ENCODE measurements at places on chromosomes 11 and 22.

GRCh38 chr22:38935023-38935422, 22.4 kb upstream of the APOBEC3A start:
- DNase-seq: no peak

- no peak for DNase-seq
Observed at GRCh38 chr11:123000721-123001120, 19.1 kb upstream of the BSX start.

- DNase-seq: no peak
Observed at GRCh38 chr22:20904008-20904979, 12.9 kb upstream of the CRKL start.

DNA sequence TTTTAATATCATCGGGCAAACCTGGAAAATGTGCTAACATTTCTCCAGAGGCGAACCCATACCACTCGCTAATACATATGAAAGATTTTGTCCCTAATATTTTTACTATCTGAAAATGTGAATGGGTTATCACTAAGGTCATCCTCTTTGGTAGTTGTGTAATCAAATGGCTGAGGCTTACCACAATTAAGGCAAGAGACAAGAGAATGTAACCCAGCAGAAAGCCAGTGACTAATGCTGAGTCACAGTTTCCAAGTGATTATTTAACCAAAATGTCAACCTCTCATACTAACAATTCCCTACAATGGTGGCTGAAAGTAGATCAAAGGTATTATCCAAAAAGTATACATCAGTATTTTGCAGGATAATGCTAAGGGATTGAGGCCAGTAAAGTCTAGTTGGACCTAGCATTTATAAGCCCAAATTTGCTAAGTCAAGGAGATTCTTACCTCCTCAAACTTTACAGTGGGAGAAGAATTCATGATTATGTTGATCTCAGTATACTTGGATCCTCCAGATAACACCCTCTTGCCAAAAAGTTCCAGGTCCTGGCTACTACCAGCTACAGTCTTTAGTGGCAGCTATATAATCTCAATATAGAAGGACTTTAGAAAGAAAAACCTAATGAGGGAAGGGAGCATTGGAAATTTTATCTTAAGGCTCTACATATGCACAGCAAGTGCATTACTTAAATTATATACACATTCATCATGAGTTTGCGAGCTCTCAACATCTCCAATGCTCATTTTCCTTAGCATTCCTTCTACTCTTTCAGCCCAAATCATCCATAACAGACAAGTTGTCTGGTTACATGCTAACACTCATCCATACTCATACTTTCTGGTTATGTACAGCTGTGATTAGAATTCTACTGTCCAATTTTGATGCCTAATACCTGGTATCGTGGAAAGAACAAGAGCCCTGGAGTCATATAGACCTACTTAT, 25.4 kb downstream of the SIK3 start:
- no peak for DNase-seq

DNA sequence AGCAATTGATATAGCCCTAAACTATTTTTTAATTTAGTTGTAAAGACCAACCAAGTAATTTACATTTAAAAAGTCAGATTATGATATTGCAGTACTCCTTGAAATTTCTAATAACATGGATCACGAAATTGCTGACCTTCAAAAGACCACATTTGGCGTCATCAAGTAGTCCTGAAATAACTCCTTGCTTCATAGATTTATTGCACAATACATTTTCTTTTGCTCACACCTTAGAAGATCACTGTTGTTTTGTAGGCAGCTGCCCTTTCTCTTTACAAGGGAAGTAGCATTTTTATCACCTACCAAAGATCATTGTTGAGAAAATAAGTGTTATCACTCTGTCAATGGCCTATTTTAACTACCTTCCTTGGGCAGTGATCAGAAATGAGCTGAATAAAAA, 815.8 kb downstream of the METTL15 start:
- DNase-seq: no peak

DNA sequence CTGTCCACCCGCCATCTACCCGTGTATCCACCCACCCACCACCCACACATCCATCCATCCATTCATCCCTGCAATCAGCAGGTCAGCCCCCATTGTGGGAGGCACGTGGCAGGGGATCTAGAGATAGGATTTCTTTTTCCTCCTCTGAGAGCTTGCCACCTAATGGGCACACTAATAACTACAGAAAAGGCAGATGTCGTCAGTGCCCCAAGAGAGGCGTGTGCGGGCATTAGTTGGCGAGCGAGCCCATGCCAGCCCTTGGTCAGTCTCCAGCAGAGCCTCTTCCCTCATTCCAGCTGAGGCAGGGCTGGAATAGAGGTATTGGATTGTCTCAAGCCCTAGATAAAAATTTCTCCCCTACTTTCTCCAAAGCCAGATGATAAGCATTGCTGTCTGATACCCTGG, 9.7 kb downstream of the USP2 start:
- DNase-seq: no peak

- no peak for DNase-seq
Observed at GRCh38 chr11:19698493-19699292, 13.9 kb upstream of the NAV2 start.

GRCh38 chr11:117000014-117000737, 98.1 kb downstream of the SIK3 start:
- DNase-seq: no peak

DNA sequence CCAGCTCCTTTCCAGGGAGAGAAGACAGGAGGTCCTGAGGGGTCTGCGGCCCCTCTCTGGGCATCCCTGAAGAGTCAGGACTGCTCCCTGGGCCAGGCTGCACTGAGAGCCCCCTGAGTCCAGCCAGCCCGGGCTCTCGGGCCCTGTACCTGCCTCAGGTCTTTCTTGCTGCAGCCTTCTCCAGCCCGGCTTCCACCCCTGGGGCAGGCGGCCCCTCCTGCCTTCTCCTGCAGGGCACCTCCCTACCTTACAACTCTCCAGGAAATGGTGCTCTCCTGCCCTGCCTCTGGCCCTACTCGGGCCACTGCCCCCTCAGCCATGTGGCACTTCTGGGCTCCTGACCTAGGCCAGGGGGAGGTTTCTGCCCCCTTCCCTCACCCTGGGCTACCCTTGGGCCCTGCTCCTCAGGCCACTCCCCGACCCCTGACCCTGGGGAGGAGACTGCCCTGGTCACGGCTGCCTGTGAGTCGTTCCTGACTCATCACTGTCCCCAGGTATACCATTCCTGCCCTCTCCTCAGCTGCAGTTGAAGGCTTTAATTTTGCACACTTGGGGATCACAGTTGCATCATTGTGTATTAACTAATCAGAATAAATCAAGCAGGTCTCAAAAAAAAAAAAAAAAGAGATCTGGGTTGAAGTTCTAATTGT, 251.1 kb downstream of the NXPE2 start:
- DNase-seq: no peak

GRCh38 chr22:48937032-48937639, 890.5 kb downstream of the BRD1 start:
- no peak for DNase-seq
